ENCODE measurements at places on chromosomes 3 and 15. TPM values are rescaled to one million over a fixed set of nuclear protein-coding genes. Genes with fewer than 3 reads are reported as not detected.

- no peak overlapping the region for H3K4me3 ChIP-seq
- H3K27ac ChIP-seq = no peak overlapping the region
- no peak for DNase-seq
- no peaks in the 10 kb centered on the region for H3K27me3 ChIP-seq
Observed at GRCh38 chr3:179771797-179772196, 119.0 kb downstream of the USP13 start.

- H3K27me3 ChIP-seq = no peaks in the 10 kb centered on the region
- DNase-seq = peak; percentile 13
- no peaks in the 10 kb centered on the region for H3K36me3 ChIP-seq
- peaks cover 35% of the 10 kb centered on the region for H3K4me1 ChIP-seq
Observed at GRCh38 chr15:74182131-74182530, 8.6 kb downstream of the ISLR start.

GRCh38 chr3:153615863-153616262 lies 453.8 kb downstream of the RAP2B start:
- no peaks in the 10 kb centered on the region for H3K27me3 ChIP-seq
- no peak overlapping the region for H3K4me3 ChIP-seq
- DNase-seq = no peak
- H3K27ac ChIP-seq = no peak overlapping the region

DNA sequence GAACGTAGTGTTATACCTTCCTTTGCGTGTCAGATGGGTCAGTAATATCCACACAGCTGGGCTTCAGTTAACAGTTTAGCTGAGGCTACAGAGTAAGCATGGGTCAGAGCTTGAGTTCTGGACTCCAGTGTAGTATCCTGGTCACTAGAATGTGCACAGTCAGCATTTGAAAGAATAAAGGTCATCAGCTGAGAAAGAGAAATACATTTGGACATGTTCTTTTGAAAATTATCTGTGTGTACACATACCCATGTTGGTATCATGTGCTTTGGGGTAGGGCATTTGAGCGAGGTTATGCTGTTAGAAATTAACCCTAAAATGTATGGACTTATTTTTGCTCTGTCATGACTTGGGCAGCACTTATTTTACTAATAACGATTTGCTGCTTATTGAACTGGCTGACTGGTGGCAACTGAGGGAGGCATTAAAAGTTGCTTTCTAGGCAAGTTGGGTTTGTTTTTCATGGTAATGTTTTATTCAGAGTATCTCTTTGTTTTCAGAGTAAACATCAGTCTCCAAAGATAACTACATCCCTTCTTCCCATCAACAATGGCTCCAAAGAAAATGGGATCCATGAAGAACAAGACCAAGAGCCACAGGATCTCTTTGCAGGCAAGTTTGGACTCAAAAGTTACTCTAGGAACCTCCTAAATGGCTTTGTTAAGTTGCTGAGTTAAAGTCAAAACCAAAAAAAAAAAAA lies 16.4 kb downstream of the SNX1 start:
- no peaks in the 10 kb centered on the region for H3K27me3 ChIP-seq
- DNase-seq = no peak
- H3K36me3 ChIP-seq = no peaks in the 10 kb centered on the region

DNA sequence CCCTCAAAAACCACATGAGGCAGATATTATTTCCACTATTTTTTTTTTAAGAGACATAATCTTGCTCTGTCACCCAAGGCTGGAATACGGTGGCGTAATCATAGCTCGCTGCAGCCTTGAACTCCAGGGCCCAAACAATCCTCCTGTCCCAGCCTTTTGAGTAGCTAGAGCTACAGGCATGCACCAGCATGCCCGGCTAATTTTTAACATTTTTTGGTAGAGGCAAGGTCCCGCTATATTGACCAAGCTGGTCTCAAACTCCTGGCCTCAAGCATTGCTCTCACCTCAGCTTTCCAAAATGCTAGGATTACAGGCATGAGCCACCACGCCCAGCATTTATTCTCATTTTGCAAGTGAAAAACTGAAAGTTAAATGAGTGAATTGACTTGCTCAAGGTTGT lies 50.8 kb upstream of the PIAS1 start:
- H3K4me3 ChIP-seq = no peak overlapping the region
- H3K36me3 ChIP-seq = no peaks in the 10 kb centered on the region
- no peaks in the 10 kb centered on the region for H3K27me3 ChIP-seq
- no peaks in the 10 kb centered on the region for H3K4me1 ChIP-seq
- no peak overlapping the region for H3K27ac ChIP-seq

- H3K27ac ChIP-seq = no peak overlapping the region
- DNase-seq = no peak
- no peak overlapping the region for H3K4me3 ChIP-seq
- H3K27me3 ChIP-seq = no peaks in the 10 kb centered on the region
- H3K36me3 ChIP-seq = no peaks in the 10 kb centered on the region
Observed at GRCh38 chr3:106635271-106635670, 742.0 kb upstream of the CCDC54 start.

GRCh38 chr3:101643861-101644613 lies 32.9 kb downstream of the ZBTB11 start:
- DNase-seq = no peak
- H3K4me3 ChIP-seq = no peak overlapping the region
- H3K4me1 ChIP-seq = no peaks in the 10 kb centered on the region
- no peaks in the 10 kb centered on the region for H3K27me3 ChIP-seq
- no peak overlapping the region for H3K27ac ChIP-seq

DNA sequence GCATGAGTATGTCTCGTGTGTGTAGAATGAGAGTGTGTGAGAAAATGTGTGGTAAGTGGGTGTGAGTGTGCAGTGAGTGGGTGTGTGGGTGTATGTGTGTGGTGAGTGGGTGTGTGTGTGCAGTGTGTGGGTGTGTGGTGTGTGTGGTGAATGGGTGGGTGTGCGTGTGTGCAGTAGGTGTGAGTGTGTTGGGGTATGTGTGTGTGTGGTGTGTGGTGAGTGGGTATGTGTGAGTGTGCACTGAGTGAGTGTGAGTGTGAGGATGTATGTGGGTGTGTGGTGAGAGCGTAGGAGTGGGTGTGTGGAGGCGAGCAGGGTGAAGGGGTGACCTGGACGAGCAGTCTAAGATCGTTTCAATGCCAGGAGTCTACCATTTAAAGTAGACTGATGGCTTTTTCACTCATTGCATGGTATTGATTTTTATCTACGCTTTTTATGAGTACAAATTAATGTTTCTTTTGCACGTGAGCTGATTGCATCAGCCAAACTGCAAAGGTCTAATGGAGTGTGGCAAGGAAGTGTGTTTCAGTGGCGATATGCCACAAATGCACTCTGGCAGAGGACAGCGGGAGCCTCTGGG lies 1.6 kb upstream of the CPN2 start:
- no peaks in the 10 kb centered on the region for H3K27me3 ChIP-seq
- no peak for DNase-seq

DNA sequence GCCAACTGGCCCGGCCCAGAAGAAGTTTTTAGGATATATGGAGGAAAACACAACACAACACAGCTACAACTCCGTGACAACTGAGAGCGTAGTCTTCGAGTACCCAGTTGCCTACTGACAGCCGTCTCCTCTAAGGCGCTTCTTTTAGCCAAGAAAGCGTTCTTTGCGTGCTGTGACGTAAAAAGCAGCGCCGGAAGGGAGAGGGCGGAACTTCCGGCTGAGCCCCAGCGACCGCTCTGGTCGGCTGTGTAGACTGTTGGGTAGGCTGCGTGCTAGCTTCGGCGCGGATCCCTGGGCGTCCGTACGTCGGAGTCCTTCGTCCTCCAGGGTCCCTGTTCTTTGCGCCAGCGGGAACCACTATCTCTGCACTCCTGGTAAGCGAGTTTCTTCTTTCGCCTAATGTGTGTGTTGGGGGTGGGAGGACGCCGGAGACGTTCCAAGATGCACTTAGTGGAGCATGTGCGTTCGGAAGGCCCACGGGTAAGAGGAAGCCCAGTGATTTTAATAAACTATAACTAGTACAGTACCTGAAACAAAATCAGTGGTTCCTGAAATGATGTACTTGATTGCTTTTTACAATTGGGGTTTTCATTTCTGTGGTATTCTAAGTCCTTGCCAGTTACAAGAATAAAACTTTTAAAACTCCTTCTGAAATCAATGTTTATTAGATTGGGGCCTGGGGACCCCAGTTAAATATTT lies at the start of gene TRMT10C:
Gene TRMT10C (plus strand): TSS at position 239 of the 699 bp plus-strand sequence. CDS start 2,914 bp downstream, outside the sequence.
- no peaks in the 10 kb centered on the region for H3K36me3 ChIP-seq
- no peaks in the 10 kb centered on the region for H3K27me3 ChIP-seq
- H3K4me3 ChIP-seq = peak within 1 kb of the TSS; percentile 57
- H3K4me1 ChIP-seq = no peaks in the 10 kb centered on the region
- DNase-seq = peak; percentile 90

DNA sequence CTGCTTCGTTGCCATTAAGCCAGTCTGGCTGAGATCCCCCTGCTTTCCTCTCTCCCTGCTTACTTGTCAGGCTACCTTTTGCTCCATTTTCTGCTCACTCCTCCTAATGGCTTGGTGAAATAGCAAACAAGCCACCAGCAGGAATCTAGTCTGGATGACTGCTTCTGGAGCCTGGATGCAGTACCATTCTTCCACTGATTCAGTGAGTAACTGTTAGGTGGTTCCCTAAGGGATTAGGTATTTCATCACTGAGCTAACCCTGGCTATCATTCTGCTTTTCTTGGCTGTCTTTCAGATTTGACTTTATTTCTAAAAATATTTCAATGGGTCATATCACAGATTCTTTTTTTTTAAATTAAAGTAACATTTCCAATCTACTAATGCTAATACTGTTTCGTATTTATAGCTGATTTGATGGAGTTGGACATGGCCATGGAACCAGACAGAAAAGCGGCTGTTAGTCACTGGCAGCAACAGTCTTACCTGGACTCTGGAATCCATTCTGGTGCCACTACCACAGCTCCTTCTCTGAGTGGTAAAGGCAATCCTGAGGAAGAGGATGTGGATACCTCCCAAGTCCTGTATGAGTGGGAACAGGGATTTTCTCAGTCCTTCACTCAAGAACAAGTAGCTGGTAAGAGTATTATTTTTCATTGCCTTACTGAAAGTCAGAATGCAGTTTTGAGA lies 25.0 kb downstream of the CTNNB1 start:
- H3K27ac ChIP-seq = peak overlapping the region; percentile 43
- H3K4me1 ChIP-seq = peaks cover 11% of the 10 kb centered on the region
- no peaks in the 10 kb centered on the region for H3K27me3 ChIP-seq
- no peak for DNase-seq
- H3K36me3 ChIP-seq = no peaks in the 10 kb centered on the region

- no peak for DNase-seq
- no peak overlapping the region for H3K27ac ChIP-seq
- no peaks in the 10 kb centered on the region for H3K27me3 ChIP-seq
- H3K4me1 ChIP-seq = no peaks in the 10 kb centered on the region
- no peak overlapping the region for H3K4me3 ChIP-seq
- H3K36me3 ChIP-seq = no peaks in the 10 kb centered on the region
Observed at GRCh38 chr3:76509179-76509830, 530.6 kb upstream of the ROBO2 start.

DNA sequence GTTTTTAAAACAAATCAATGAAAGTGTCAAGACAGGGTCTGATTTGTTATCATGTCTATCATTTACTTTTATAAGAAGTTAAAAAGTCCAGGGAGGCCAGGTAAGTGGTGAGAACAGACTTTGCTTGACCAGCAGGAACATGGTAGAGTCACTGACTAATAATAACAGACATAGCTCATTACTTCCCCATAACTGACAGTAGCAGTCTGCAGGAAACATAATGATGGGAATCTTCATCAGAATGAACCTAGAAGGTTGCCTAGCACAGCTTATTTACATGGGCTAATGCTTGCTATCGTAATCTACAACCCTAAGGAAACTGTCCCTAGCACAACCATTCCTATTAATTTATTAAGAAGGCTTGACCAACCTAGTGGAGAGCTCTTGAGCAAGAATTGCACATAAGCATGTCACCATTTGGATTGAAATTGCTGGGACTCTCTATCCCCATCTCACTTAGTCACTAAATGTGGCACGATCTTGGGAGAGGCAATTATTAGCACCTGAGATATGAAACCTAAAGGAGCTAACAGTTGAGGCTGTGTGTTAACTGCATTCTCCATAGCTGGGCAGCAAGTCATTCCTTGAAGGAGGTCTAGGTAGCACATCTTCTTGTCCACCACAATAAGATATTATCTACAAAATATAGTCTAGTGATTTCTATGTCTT lies 139.6 kb upstream of the ZBTB20 start:
- no peak overlapping the region for H3K4me3 ChIP-seq
- H3K27ac ChIP-seq = no peak overlapping the region
- DNase-seq = no peak
- H3K36me3 ChIP-seq = no peaks in the 10 kb centered on the region

DNA sequence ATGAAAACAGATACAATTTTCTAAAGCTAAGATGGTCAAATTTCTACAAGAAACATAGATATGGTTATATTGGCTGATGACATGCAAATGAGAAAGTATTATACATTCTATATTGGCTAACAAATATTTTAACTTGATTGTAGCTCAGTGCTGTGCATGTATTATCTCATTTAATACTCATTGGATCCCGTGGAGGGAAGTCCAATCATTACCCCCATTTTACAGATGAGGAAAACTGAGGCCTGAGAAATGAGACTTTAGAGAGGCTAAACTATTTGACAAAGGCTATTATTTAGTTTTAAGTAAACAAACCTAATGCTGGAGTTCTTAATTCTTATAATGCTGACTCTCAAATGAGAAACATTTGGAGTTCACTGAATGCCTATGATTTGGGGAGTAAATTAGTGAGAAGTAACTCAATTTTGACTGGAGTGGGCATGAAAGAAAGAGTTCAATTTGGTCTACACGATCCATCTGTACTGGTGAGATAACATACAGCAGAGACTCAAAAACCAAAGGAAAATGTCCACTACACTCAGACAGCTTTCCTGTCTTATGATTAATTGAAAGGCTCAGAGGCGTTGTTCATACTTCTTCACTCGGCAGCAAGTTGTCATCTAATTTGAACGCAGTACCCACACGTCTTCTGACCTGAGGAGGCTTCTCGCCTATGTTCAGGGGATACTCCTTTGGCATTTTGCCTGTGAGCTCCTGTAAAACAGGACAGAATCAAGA lies 72.2 kb upstream of the LMOD3 start:
- no peaks in the 10 kb centered on the region for H3K27me3 ChIP-seq
- DNase-seq = no peak
- H3K27ac ChIP-seq = no peak overlapping the region

DNA sequence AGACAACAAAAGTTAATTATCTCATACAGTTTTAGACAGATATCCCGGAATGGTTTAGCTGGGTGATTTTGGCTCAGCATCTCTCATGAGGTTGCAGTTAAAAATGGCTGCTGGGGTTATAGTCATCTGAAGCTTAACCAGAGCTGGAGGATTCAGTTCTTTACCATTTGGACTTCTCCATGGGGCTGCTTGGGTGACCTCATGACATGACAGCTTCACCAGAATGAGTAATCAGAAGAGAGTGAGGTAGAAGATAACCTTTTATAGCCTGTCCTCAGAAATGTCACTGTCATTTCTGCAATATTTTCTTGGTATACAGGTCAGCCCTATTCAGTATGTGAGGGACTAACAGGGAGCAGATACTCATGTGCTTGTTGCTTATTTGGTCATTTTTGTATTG lies 30.9 kb downstream of the TFG start:
- no peak overlapping the region for H3K27ac ChIP-seq
- DNase-seq = no peak
- no peaks in the 10 kb centered on the region for H3K4me1 ChIP-seq
- H3K36me3 ChIP-seq = no peaks in the 10 kb centered on the region
- no peak overlapping the region for H3K4me3 ChIP-seq

The TMPRSS7 gene
- total RNA-seq = not detected

The CLCN2 gene
- 0.77 TPM for total RNA-seq

The SCN11A gene
- total RNA-seq = 1.8 TPM

The LTF gene
- total RNA-seq = 3.5 TPM
